ENCODE measurements at places on chromosomes 11 and 22. TPM values are rescaled to one million over a fixed set of nuclear protein-coding genes. Genes with fewer than 3 reads are reported as not detected.

- DNase-seq: peak; percentile 47
Observed at GRCh38 chr11:64745521-64746328, 1.8 kb upstream of the RASGRP2 start.

DNA sequence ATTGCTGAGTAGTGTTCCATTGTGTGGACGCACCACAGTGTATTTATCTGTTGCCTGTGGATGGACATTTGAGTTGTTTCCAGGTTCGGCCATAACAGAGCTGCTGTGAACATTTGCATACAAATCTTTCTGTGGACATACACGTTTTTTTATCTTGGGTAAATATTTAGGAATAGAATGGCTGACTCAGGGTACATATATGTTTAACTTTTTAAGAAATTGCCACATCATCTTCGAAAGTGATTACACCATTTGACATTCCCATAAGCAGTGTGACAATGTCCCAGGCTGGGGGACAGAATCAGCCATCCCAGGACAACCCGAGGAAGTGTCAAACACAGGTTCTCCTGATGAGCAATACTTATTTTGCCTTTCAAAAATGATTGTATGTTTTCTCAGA lies 87.9 kb downstream of the OSBP2 start:
- no peak for DNase-seq

The ROM1 gene
- 8.1 TPM for total RNA-seq

DNA sequence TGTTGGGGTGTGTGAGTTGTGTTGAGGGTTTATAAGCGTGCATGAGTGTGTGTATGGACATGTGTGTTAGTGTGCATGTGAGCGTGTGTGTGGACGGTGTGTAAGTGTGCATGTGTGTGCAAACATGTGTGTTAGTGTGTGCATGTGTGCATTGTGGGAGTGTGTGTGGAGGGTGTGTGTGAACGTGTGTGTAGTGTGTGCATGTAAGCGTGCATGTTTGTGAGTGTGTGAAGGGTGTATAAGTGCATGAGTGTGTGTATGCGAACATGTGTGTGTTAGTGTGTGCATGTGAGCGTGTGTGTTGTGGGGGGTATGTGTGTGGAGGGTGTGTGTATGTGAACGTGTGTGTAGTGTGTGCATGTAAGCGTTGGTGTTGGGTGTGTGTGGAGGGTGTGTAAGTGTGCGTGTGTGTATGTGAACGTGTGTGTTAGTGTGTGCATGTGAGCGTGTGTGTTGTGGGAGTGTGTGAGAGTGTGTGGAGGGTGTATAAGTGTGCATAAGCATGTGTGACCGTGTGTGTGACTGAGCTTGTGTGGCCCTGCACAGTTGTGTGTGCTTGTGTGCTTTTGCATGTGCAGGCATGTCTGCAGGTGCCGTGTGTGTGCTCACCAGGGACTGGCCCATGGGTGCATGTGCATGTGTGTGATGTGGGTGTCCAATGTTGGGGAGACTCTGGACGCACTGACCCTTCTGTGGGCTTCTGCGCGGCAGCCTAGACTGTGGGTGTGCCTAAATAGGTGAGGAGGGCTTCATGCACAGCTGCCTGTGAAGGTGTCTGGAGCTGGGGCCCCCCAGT lies 866.2 kb downstream of the TBC1D22A start:
- no peak for DNase-seq

The MRGPRX4 gene
- not detected for total RNA-seq

The OR8B8 gene
- total RNA-seq: not detected

- DNase-seq: no peak
Observed at GRCh38 chr11:122599434-122599833, 56.1 kb upstream of the UBASH3B start.

- DNase-seq: peak; percentile 29
Observed at GRCh38 chr22:46563381-46564083, 26.1 kb upstream of the CELSR1 start.

DNA sequence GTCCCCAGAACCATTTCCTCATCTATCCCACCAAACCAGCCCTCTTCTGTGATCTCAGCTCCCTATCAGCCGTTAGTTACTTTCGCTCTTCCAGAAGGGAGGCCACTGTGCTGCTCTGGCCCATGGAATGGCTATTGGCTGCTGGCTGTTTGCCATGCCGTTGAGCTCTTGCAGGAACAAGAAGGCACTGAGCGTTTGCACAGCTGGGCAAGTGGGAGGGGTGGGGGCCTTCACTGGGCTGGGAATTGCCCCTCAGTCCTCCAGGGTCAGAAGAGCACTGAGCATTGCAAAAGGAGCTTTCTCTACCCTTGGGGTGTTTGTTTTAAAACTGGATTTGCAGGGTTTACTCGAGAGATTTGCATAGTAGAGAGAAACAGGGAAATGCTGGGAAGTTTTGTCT lies 129.0 kb upstream of the PARVA start:
- no peak for DNase-seq

The NRXN2 gene
- total RNA-seq: 0.12 TPM

The NLRP14 gene
- not detected for total RNA-seq

DNA sequence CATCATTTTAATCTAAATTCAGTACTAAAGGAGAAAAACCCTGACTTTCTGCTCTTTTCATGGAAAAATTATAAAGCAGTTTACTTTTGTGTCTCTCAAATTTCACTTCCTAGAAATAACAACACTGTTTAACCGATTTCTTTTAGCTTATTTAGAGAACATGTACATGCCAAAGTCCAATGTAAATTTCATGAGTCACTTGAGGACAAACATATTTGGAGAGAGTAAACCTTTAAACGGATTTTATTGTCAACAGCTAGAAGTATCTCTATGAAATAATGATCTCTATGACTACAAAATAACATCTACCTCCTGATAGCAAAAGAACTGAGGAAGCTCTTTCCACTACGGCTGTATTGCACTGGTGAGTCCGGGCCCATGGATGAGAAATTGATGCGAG lies 46.3 kb upstream of the SLC22A25 start:
- no peak for DNase-seq

DNA sequence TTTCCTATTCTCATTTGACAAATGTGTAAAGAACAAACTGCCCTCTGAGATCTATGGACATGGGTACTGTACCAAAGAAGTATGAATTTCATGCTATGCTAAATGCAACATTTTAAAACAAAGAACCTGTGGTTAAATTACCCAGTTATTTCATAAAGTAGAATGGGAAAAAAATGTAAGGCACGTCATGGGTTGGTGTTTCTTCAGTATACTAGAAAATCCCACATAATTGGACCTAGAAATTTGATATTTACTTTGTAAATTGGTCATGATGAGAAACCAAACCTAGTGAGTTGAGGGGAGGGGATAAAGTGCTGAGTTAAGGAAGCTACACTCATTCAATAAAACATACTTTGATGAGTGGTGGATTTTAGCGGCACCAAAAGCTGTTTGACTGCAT lies 104.1 kb downstream of the ALX4 start:
- no peak for DNase-seq

DNA sequence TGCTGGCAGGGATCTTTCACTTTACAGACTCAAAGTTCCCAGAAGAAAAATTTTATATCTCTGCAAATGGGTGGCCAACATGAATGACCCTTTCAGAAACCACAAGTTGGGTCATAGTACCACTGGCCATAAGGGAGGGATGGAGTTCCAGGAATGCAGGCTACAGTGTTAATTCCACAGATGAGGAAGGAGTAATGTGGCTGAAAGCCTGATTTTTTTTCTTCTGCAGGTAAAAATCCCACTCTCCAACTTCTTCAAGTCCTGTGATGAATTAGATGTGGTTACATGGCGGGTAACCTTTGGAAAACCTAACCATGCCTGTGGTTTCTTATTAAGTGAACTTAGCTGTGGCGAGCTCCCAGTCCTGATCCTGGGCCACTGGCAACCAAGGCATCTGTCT lies 103.2 kb downstream of the SLC1A2 start:
- DNase-seq: peak; percentile 89

GRCh38 chr11:94519478-94520084 lies 7.3 kb downstream of the C11orf97 start:
- DNase-seq: peak; percentile 37
